ENCODE measurements at places on chromosomes 3 and 15.

GRCh38 chr3:197197334-197197733 is 101.1 kb downstream of the DLG1 start:
- no peak for DNase-seq

DNA sequence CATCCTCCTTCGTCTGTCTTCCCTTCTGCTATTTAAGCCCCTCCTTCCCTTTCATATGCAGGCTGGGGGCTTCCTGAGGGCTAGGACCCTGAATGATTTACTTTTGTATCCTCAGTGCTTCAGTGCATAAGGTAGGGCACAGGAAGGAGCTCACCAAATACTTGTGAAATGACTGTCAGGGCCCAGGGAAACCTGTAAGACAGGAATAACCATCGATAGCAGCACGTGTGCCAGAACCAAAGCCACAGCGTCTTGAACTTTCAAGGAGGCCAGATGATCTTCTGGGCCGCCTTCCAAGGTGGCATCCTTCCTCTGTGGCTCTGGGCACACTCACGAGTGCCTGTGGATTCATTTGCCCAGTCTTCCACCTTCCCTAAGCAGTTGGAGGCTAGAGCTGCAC is 3.9 kb downstream of the TMED3 start:
- DNase-seq: no peak

DNA sequence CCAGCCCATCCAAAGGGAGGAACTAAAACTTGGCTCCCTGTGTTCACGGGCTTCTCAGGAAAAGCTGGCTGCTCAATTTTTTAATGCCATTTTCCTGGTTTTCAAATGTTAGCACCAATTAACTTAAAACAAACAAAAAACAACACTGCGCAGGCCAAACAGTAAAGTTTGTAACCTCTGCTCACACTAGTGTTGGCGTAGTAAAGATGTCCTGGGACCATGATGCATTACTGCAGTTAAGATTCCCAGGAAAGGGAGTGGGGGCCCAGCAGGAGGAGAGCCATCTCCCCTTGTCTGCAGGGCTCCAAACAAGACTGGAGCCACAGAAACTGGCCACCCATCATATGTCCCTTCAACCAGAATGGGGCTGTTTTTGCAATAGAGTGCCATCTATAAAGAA is 74.0 kb downstream of the KY start:
- no peak for DNase-seq

DNA sequence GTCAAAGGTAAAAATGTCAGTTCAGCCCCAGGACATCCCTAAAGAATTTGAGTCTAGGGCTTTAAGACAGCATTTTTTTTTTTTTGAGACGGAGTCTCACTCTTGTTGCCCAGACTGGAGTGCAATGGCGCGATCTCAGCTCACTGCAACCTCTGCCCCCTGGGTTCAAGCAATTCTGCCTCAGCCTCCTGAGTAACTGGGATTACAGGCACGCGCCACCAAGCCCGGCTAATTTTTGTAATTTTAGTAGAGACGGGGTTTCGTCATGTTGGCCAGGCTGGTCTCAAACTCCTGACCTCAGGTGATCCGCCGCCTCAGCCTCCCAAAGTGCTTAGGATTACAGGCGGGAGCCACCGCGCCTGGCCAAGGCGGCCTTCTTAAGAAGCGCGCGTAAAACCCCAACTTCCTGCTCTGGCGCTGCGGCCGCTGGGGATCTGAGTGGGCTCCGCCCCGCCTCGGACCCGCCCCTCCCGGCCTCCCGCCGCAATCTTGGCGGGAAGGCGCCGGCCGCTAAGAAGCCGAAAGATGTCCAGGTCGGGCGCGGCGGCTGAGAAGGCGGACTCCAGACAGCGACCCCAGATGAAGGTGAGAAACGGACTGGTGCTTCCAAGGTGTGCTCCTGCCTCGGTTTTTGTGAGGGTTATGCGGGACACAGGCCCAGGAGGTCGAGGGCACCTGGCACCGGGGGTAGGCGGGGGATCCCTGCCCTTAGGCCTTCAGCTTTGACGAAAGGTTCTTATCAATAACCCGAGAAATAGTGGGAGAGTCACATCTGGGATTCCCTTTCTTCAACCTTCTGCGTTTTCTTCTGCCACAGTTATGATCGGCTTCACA is at the start of gene WDR76:
Gene WDR76 (plus strand): TSS at position 495 of the 834 bp plus-strand sequence. CDS start 31 bp downstream, at position 526.
- peak; percentile 89 for DNase-seq

DNA sequence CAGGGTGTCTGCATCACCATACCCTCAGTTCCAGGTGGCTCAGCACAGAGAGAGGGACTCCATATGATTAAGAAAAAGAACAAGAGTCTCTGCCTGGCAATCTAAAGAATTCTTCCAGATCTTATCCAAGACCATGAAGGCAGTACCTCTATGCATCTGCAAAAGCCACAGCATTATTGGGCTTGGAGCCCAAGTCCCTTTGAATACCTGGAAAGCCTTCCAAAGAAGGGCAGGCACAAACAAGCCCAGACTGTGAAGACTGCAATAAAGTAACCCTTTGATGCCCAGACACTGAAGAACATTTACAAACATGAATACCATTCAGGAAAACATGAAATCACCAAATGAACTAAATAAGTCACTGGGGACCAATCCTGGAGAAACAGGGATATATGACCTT is 60.9 kb upstream of the DIPK2A start:
- no peak for DNase-seq

GRCh38 chr15:76844096-76844495 is 61.0 kb downstream of the SCAPER start:
- DNase-seq: no peak

- DNase-seq: no peak
These were observed 59.0 kb downstream of the ETFA start for GRCh38 chr15:76252249-76252648.

DNA sequence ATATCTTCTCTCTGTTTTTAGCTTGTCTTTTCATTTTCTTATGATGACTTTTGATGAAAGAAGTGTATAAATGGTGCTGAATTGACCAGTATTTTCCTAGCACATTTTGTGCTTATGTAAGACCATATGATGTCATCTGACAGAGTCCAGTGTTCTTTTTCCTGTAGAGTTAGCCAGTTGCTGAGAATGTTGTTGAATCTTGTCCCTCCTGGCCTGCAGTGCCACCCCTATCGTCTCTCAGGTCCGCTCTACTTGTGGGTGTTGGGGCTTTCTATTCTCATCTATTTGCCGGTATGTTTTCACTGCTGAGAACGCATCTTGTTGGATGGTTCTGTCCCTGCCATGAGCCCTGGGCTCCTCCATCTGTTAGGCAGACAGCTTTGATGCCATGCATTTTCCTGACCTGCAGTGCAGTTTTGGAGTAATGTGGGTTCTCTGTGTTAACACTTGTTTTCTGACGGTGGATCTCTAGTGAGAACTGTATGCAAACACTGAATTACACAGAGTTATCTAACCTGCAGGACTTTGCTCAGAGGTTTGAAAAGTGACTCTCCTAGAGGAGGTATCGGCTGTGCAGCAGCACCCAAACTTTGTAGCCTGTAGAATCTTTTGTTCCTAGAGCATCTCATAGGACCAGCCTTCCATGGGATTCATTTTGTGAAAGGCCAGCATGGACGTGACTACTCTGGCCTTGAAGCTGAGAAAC is 44.6 kb downstream of the SLC6A20 start:
- no peak for DNase-seq

GRCh38 chr3:193572426-193572908 is 17.8 kb upstream of the ATP13A4 start:
- no peak for DNase-seq

GRCh38 chr3:4758249-4758860 is 220.9 kb upstream of the BHLHE40 start:
- no peak for DNase-seq

DNA sequence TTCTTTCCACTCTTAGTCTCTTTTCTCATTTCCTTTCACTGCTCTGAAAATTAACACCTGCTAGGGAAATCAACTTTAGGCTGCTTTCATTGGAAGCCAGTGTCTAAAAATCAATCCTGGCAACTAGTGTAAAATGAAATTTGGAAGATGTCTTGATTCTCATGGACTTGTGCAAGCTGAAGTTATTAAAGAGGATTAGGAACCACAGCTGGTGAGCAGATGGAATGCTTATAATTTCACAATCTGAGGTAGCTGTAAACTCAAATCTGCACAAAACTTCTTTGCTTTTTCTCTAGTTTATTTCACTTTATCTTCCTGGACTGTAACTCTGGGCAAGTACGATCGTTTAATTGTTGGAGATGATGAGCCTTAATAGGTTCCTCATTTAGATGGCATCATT is 175.6 kb downstream of the GHSR start:
- DNase-seq: no peak

DNA sequence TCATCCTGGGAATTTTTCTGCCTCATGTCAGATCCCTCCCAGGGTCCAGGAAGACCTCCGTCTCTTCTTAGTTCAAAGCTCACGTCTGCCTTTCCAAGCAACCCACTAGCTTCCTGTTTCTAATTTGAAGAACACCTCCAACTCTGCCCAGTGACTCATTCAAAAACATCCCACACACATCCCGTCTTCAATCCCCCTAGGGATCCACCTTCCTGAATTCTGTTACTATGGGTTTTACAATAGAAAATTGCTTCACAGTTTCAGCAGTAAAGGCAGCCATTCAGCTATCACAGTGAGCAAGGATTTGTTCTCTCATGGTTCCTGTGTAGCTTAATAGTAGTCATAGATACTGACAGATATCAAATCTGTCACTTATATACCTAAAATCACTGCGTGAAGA is 308.3 kb upstream of the CCDC54 start:
- DNase-seq: no peak

- no peak for DNase-seq
These were observed 231.4 kb downstream of the LRRN1 start for GRCh38 chr3:4030624-4031023.

DNA sequence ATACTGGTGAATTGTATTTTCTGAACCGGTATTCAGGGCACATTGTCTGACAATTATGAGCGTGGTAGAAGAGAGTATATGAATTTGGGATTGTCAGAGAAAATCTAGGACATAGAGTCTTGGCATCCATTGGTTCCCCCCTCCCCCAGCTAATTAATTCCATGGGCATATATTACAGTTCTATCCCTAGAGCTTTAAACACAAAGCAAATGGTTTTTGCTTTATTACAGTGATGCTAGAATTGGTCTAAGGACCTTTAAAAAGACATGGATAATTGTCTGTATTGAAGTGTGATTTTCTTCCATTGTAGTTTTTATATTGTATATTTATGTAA is 91.3 kb downstream of the FNDC3B start:
- no peak for DNase-seq

GRCh38 chr3:194875581-194876402 is 190.1 kb downstream of the FAM43A start:
- DNase-seq: peak; percentile 51

DNA sequence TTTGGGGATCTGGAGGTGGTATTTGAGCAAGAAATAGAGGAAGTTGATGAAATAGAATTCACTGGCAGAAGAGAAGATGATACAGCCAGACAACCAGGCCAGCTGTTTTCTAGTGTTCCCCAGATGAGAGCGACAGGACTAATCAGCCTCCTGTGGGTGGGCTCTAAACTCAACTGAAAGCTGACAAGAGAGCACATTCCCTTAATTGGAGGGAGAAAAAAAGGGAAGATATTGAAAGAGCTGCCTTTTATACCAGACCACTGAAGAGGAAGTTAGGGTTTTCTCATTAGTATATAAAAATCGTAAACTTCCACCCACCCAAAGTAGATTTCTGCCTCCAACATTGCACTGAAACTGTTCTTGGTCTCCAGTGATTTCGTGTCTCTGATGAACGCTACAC is 6.5 kb upstream of the TM4SF19 start:
- no peak for DNase-seq

- no peak for DNase-seq
These were observed 264.6 kb upstream of the TLE3 start for GRCh38 chr15:70362350-70362749.

GRCh38 chr3:93936549-93936948 is 37.1 kb downstream of the PROS1 start:
- DNase-seq: no peak

- DNase-seq: no peak
These were observed 712.1 kb upstream of the ARRDC4 start for GRCh38 chr15:97248376-97248775.

GRCh38 chr3:193488741-193489140 is 66.0 kb downstream of the ATP13A4 start:
- no peak for DNase-seq

- DNase-seq: no peak
These were observed 47.6 kb upstream of the ST8SIA2 start for GRCh38 chr15:92346063-92346462.

GRCh38 chr3:16546186-16547010 is 32.9 kb upstream of the RFTN1 start:
- DNase-seq: no peak

DNA sequence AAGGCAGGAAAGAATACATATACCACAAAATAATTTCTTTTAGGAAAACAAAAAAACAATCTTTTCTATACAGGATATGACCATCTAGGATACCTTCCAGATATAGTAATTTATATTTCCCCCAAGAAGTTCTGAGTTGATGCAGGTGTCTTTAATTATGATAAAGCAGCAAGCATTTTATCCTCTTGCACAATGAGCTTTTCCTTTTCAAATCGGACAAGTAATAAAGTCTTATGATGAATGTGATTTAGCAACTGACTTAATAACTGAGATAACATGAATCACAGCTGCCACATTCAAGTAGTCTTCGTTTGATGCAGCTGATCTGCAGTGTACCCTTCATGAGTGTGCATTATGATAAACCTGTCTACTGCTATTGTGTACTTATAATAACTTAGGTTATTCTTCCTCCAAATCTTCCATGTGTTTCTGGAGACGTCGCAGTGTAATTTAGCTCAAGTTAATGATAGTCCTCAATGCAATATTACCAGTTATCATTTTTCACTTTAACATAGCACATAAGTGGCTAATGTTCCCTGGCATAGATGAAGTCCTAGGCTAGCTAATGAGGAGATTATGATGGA is 260.3 kb upstream of the MRPL3 start:
- no peak for DNase-seq

- DNase-seq: no peak
These were observed 99.9 kb downstream of the SLCO3A1 start for GRCh38 chr15:91953432-91953831.

DNA sequence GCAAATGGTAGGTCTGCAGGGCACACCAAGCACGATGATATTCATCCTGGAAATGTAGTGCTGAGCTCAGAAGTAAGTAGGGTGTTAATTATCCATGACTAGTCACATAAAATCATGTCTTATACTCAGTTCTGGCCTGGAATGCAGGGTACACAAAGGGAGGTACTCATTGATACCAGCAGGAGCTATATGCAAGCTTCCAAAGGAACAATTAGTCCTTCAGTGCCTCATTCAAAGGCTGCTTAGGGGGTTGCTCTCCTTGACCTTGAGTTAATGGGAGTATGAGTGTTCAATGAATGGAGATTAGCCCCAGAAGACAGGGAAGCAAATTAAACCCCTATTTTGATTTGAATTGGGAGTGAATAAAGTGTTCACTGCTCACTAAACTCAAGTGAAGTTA is 38.3 kb downstream of the CNTN6 start:
- no peak for DNase-seq

DNA sequence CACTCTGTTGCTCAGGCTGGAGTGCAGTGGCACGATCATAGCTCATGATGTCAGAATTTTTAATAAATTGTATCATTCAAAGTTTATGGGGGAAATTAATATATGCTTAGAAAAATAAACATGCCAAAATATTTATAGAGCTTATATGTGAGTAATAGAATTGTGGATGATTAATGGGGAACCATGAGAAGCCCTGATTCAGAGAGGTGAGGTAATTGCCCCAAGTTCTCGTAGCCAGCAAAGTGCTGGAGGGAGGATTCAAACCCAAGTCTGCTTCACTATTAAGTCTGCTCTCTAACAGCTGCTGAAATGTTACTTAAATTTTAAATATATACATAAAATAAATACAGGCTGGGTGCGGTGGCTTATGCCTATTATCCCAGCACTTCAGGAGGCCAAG is 26.2 kb upstream of the IGF2BP2 start:
- no peak for DNase-seq

Measured in ascending aorta (tissue), 2 donors.